ENCODE measurements at places on chromosomes 5 and 9.

- DNase-seq: no peak
Measured at GRCh38 chr5:59744531-59744992, 149.0 kb downstream of the PDE4D start.

DNA sequence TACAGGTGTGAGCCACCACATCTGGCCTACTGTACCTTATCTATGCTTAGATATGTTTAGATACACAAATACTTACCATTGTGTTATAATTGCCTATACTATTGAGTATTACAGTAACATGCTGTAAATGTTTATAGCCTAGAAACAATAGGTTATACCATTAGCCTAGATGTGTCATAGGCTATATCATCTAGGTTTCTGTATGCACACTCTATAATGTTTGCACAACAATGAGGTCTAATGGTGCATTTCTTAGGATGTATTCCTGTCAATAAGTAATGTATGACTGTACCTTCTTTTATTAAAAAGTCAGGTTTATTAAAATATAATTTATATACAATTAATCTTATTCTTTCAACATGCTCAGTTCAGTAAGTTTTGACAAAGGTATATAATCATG, 683.1 kb downstream of the LRRC70 start:
- no peak for DNase-seq

- DNase-seq: no peak
Measured at GRCh38 chr5:147479949-147480348, 29.9 kb downstream of the DPYSL3 start.

- DNase-seq: no peak
Measured at GRCh38 chr9:3497401-3497800, 28.4 kb downstream of the RFX3 start.

- no peak for DNase-seq
Measured at GRCh38 chr9:37284636-37285035, 137.9 kb upstream of the GRHPR start.

DNA sequence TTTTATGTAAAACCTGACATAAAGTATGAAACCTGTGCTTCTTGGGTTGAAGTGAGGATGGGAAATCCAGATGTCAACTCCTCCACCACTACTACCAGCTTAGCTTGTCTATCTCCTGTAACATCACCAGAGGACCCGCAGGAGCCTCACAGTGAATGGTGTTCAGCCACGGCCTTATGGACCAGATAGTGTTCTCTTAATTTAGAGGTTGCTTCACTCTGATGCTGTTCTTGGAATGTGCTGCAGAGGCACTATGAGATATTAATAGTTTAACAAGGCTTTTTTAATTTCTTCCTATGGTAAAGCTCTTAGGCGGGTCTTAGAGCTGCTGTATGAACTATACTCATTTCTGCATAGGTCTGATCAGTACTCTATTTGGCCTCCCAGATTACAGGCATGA, 27.9 kb downstream of the NFX1 start:
- no peak for DNase-seq

GRCh38 chr5:35213608-35214007, 16.7 kb downstream of the PRLR start:
- DNase-seq: no peak

DNA sequence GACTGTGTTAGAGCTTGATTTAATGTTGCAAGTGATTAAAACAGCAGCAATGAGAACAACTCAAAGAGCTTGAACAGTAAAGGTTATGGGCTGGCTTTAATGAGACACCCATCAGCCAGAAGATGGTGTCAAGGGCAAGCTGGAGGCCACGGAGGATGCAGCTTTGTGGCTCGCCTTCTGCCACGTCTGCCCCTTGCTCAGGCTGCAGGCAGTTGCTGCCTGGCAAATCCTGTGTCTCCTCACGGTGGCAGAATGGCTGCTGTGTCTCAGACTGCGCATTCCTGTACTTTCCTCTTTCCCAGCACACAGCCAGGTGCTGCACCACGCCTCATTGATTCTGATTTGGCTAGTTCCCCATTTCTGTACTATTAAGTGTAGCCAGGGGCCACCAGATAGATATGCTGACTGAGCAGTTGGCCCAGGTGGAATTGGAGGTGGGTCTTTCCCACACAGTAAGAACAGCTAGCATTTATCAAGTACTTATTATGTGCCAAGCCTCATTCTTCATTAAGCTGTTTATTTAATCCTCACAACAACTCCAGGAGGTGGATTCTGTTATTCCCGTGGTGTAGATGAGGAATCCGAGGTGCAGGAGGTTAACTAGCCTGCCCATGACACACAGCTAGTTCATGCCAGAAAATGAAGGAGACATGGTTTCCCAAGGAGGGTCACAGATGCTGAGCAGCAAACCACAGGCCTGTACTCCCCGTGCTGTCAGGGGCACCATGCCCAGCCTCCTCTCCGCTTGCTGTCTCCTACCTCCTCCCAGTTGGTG, 3.5 kb downstream of the NXNL2 start:
- no peak for DNase-seq

GRCh38 chr9:85202596-85202995, 533.1 kb downstream of the NTRK2 start:
- no peak for DNase-seq

- DNase-seq: no peak
Measured at GRCh38 chr9:18492612-18493011, 18.7 kb downstream of the ADAMTSL1 start.

Measured in DMS79 (cell line).